ENCODE measurements at places on chromosomes 12 and 14.

- no peak for DNase-seq
Measured at GRCh38 chr14:30349520-30349919, 209.4 kb upstream of the G2E3 start.

- no peak for DNase-seq
Measured at GRCh38 chr14:96065661-96066459, 26.7 kb downstream of the C14orf132 start.

DNA sequence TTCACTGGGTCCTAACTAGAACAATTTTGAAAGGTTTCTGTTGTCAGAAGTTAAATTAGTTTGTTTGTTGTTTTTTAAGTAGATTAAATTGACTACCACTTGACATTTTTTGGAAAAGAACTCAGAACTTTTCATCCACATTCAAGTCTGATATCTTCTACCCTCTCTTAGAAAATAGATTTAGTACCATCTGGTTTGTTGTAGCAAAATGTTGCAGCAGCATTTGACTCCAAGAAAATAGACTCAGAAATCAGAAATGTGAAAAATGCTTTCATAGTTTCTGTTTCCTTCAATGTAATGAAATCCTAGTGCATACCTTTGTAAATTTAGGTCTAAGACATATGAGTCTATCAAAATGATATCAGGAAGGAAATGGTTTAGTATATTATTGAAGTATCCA lies 256.3 kb upstream of the CLEC14A start:
- no peak for DNase-seq

GRCh38 chr12:23099604-23100003 lies 474.6 kb downstream of the ETNK1 start:
- DNase-seq: no peak

DNA sequence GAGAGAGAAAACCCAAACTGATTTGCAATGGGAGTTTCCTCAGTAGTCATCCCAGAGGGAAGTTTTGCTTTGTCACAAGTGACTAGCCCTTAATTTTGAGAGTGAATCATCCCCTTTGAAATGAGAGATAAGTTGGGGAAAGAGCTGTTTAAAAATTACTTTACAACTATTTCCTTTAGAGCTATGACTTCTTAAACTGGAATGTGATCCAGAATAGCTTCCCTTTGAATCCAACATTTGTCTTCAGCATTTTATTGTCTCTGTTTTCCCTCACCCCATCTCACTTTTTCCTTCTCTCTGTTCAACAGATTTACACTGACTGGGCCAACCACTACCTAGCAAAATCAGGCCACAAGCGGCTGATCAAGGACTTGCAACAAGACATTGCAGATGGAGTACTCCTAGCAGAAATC lies 109.3 kb downstream of the NAV3 start:
- no peak for DNase-seq

GRCh38 chr12:57554453-57554852 lies 4.6 kb downstream of the KIF5A start:
- no peak for DNase-seq

DNA sequence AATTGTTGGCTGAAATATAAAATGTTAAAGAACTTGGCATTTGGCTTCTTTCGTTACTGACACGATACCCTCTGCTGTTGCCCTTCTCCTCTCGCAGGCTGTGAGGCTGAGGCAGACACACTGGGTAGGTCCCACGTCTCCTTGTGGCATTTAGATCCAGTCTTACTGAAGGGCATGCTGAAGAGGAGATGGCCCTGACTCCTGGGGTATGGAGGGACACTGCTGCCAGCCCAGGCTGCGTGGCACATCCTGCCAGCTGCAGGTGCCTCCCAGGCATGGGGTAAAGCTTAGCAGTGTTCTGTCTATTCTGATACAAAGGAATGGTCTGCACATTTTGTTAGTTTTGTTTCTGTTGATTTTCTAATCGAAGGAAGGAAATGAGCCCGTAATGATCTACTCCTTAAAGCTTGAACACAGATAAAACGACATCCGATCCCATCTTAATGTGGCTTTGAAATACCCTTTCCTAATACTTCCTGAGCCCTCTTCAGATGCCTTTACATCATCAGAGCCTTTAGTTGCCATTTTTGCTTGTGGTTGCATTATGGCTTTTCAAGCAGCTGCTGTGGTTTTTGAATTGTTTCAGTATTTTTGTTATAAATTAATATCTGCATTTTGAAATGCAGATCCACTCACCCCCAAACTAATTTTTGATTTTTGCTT lies 61.1 kb downstream of the WDR20 start:
- no peak for DNase-seq

- no peak for DNase-seq
Measured at GRCh38 chr12:93880853-93881522, 203.8 kb downstream of the CRADD start.

DNA sequence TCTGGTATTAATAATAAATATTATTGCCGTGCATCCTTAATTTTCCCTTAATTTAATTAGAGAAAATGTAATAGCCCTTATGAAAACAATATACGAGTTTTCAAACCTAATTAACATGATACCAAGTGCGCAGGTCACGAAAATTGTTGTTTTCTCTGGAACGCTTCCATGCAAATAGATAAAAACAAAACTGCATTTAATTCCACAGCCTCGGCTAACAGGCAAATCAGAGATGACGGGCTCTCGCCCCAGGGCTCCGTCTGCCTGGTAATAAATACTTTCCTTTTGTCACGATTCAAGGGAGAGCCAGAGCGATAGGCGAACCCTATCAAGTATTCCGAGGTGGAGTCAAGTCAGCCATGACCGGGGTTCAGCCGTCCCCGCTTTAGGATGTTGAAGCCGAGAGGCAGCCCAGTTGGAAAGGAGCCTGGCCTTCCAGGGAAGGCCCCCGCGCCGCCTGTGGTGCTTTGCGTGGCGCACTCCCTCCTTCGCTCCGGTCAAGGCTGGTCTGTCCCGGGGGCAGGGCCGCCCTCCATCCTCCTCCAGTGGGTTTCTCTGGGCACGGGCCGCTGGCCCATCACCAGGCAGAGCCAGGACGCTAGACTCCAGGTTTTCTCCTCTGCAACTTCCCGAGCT lies 137.8 kb upstream of the GSC start:
- DNase-seq: no peak

GRCh38 chr12:64010069-64010686 lies 165.7 kb downstream of the SRGAP1 start:
- DNase-seq: no peak

GRCh38 chr12:85836197-85837090 lies at the start of gene RASSF9:
Gene RASSF9, minus strand, starts transcription at chr12:85836409. Its CDS starts 208 bp downstream, at chr12:85836201.
- no peak for DNase-seq
